ENCODE measurements at places on chromosomes 2 and 18.
A peak's percentile ranks its signal among the peaks of the same experiment; 100 is the strongest.

DNA sequence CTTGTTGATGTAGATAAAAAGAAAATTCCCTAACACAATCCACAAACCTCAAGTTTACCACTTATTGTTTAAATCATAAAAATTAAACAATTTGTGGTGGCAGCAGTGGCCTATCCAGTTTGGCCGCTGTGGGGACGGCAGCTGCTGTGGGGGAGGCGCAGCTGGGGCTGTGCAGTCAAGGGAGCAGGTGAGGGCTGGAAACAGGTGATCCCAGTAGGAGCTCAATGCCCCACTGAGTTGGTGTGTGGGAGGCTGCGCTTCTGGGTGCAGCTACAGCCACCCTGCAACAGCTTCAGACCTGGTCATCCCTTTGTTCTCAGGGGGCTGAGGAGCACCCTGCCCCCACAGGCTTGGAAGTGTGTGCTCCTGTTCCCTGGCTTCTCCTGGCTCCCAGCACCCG, 266.0 kb upstream of the FSIP2 start:
- no peak for DNase-seq

DNA sequence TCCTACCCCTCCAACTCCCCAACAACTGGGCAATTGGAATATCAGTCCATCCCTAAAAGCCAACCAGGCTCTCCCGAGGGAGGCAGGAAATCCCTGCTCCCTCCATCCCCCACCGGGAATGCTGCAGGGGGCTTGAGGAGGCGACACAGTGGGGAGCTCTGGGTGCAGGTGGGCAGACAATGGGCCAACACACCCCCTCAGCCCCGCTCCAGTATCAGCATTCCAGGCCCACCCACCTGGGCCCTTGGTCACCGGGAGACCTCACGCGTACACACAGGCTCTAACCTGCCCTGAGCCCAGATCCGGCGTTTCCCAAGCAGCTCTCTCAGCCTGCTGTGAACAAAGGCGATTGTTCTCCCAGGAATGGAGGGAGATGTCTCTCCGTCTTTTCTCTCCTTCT, 37.6 kb upstream of the FZD7 start:
- DNase-seq = no peak

GRCh38 chr2:42944779-42945415, 152.5 kb upstream of the HAAO start:
- no peak for DNase-seq

GRCh38 chr2:237643582-237644380, 16.4 kb downstream of the LRRFIP1 start:
- DNase-seq = no peak

GRCh38 chr2:46970334-46971288, 55.0 kb upstream of the MCFD2 start:
- DNase-seq = no peak

- DNase-seq = peak; percentile 24
These were observed 94.4 kb downstream of the FANCL start for GRCh38 chr2:58146707-58147106.

DNA sequence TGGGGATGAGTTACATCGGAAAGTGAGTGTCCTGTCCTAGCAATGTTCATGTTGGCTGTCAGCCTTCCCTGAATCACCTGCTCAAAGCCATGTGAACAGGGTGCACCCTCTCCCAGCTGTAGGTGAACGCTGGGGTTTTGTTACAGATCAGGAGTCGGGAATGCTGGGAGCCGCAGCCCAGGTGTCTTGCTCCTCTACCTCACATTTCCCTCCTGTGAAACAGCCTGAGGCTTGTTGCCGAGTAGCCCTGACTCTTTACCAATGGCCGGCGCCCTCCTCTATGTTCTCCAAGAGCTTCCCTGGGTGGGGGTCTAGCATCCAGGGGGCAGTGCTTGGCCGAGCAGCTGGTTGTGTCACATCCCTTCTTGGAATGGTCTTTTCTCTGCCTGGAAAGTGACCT, 164.7 kb downstream of the SH3RF3 start:
- DNase-seq = no peak

DNA sequence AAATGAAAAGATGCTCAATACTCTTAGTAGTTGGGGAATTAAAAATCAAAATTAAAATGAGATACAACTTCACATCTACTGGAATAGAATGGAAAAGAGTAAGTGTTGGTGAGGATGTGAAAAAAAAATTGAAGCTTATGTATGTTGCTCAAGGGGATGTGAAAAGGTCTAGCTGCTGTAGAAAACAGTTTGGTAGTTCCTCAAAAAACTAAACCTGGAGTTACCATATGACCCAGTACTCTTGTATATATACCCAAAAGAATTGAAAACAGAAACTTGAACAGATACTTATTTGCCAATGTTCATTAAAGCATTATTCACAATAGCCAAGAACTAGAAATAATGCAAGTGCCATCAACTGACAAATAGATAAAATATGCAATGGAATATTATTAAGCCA, 208.4 kb downstream of the FIGN start:
- DNase-seq = no peak

- no peak for DNase-seq
These were observed 11.4 kb upstream of the PKDCC start for GRCh38 chr2:42036413-42036812.

DNA sequence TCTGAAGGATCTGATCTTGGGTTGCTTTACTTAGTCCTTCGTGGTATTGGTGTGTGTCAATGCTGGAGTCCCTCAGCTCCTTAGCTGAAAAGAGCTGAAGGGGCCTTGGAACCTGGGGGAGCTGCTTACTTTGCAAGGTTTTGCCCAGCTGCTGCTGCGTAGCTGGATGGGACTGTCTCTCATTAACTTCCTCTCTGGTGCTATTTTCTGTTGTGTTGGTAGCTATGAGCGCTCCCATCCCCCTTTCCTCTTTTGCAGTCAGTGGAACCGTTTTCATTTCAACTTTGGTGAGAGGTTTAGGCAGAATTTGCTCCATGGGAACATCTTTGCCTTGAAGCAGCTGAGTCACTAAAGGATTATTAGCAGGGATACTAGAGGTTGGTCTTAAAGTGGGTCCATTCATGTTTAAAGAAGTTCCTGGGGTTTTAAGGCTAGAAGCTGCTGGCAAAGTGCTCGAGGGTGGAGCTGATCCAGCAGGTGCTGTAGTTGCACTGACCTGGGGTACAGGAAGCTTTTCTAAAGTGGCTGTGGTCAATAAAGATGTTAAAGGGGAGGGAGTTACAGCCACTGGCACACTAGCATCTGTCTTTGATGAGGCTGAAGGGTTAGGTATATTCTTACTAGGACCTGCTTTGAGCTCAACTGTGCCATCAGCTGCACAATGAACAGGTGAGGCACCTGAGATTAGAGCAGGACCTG, 69.9 kb upstream of the DTNB start:
- no peak for DNase-seq

DNA sequence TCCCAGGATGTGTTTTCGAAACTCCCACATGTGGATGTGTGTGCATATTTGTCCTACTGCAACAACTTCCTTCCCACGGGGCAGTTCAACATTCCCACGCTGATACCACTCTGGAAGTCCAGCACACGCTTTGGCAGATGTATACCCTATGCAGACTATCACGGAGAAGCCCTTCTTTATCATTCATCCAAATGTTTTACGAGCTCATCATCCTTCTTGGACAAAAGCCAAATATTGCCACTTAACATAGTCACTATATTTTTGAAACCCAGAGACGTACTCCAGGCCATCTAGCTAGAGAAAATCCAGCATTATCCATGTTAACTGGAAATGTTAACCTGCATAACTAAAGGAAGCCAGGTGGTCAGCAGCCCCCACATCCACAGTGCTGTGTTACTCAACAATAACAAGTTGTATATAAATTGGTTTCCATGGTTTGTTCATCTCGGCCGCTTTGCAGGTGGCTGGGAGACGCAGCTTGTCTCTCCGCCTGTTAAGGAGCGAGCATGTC, 131.5 kb downstream of the ZNF532 start:
- DNase-seq = no peak

DNA sequence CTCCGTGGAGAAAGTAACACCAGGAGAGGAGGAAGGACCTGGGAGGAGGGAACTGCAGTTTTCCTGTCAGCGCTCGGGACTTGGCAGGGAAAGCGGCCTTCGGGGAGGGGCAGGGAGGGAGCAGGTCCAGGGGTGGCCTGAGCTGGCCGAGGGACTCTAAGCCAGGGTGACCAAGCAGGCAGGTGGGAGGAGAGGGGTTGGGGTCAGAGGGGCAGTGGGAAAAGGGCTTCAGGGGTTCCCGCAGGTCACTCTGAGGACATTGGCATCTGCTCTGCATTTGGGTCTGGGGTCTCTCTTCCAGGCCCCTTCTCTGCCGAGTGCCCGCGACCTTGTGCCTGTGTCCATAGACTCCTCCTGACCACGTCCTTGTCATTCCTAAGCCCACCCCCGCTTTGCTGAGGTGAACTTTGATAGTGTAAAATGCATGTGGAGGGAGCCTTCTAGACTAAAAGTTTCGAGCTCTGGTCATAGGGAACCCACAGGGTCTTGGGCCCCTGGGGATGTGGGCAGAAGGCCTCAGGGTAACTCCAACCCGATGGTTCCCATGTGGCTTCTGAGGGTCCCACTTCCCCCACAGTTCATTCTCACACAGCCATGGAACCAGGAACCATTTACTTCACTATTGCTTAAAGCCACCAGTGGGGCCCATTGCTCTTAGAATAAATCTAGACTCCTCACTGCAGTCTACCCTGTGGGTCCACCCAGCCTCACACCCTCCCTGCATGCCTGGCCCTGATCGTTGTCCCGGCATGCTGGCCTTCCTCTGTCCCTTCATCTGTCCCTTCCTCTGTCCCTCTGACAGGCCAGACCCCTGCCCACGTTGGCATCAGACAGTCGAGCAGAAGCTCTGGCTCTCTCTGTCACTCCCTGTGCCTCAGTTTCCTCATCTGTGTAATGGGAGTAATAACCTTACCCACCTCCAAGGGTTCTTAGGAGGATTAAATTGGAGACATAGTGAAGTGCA, 229.2 kb downstream of the SEPTIN10 start:
- DNase-seq = no peak

GRCh38 chr2:52336951-52337350, 1305.0 kb upstream of the NRXN1 start:
- DNase-seq = no peak

DNA sequence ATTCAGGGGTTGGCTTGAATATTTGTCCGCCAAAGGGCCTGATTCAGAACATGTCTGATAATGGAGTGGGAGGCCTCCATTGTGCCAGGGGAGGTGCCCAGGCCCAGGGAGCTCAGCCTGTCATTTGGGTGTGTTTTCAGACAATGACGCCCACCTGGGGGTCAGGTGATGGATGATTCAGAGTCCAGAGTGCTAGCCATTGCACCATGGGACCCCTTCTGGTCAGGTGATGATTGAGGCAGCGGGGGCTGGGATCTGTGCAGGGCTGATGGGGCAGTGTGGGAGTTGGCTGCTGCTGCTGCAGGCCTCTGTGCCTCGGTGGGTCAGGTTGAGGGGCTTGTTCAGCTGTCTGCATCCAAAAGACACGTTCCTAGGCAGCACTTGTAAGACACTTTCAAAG, 8.3 kb upstream of the ARHGEF4 start:
- DNase-seq = no peak

GRCh38 chr2:16674154-16674553, 8.5 kb upstream of the CYRIA start:
- DNase-seq = no peak

DNA sequence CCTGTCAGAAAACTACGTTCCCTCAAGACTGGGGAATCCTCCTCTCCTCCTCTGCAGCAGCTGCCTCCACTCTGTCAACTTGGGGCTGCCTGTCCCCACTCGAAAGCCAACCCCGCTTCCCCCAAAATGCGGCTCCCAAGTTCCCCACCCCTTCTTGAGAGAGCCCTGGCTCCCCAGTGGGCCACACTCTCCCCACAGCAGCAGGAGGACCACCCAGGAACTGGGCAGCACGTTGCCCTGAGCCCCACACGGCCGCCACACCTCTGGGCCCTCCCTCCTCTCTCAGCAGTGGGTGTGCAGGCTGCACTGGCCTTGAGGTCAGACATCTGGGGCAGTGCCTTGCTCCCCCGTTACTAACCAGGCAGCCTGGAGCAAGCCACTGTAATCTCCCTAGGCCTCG, 9.6 kb upstream of the TEX51 start:
- DNase-seq = no peak

DNA sequence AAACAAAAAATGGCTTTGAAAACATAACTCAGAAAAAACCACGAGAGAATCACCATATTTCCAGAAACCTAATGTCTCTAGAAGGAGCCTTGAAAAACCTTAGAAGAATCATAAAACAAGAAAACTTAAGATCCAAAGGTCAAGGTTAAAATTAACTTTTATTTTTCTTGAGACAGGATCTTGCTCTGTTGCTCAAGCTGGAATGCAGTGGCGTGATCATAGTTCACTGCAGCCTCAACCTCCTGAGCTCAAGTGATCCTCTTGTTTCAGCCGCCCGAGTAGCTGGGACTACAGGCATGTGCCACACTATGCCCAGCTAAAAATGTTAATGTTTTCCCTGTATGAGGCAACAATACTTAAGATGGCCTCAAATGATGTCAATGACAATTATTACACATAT, 254.2 kb upstream of the SESTD1 start:
- DNase-seq = no peak

DNA sequence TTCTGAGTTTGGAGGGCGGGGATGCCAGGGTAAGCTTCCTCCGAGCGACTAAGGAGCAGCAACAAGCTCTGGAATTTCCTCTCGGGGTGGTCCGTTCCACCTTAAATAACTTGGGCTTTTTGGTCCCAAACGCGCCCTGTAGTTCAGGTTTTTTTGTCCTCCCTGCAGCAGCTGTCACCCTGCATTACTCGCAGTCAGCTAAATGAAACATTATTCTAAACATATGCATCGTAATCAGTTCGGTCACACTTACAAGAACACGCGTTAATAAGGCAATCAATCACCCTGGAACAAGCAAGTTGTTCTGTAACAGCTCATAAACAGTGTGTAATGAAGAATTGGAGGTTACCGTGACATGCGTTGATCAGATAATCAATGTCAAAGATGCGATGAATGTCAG, 8.3 kb downstream of the EVX2 start:
- no peak for DNase-seq

DNA sequence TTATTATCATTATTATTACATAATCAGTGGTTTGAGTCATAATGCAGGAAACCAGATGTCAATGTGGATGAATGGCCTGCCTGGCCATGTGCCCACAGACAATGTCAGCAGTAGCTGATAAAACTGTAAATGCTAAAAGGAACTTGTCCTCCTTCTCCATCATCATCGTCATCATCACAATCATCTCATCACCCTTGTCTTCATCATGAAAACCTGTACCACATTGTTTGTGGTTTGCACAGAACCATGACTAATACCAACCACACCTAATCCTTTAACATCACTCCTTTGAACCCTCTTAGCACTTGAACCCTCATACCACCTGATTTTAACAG, 96.0 kb downstream of the HNMT start:
- peak; percentile 35 for DNase-seq
